MG63 (cell line): ENCODE measurements at places on chromosomes 7 and 10. TPM values are rescaled to one million over a fixed set of nuclear protein-coding genes. Genes with fewer than 3 reads are reported as not detected.

Gene RAMP3
- not detected in 2 replicates for total RNA-seq

GRCh38 chr10:31770307-31770902, 158.2 kb downstream of the ARHGAP12 start:
- no peak for DNase-seq

Gene SPDYE8
- not detected in 2 replicates for total RNA-seq

GRCh38 chr10:113907166-113907565, 52.7 kb downstream of the NHLRC2 start:
- DNase-seq = no peak

DNA sequence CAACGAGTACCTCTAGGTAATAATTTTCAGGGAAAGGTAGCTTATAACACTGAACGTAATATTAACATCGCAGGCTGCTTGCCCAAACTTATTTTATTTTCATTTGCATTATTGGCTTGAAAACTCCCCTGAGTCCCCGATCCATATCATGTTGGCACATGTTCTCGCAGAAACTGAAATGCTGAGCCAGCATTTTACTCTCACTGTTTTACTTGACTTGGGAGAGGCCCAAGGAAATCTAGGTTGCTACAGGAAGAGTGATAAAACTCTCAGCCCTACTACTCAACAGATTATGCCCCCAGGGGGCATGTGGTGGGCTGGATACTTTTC, 183.5 kb upstream of the HABP2 start:
- no peak for DNase-seq

Gene C10orf53
- not detected in 2 replicates for total RNA-seq
